ENCODE measurements at places on chromosomes 13 and 19.

GRCh38 chr13:112064222-112064621 is 2.7 kb upstream of the SOX1 start:
- peak; percentile 97 for DNase-seq

- DNase-seq, result peak; percentile 85
These were observed 7.0 kb downstream of the PRODH2 start for GRCh38 chr19:35805526-35806102.

- no peak for DNase-seq
These were observed 386.3 kb downstream of the KCTD12 start for GRCh38 chr13:76499891-76500290.

DNA sequence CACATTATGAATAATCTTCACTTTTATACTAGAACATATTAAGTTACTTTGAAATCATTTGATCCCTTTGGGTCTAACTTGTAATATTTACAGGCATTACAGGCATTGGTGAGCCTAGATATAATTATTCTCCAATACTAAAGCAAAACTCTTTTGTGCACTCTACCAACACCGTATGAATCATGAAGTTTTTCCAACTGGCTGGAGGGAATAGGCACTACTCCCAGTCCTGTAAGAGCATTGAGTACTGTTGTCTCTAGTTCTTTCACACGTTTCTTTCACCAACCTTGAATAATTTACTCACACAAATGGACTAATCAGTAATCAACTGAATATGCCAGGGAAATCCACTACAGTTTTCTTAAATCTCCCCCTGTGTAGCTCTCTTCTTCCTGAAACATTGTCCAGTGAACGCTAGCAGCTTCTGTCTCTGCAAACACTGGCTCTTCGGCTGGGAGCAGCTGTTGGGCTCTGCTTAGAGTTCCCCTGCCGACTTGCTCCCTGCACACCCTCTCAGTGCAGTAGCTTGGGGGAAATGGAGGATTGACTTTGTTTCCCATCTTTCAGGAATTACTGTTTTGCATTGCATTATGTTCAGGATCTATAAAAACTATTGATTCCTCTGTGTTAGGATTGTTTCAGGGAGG is 476.7 kb downstream of the RFC3 start:
- DNase-seq, result peak; percentile 19

DNA sequence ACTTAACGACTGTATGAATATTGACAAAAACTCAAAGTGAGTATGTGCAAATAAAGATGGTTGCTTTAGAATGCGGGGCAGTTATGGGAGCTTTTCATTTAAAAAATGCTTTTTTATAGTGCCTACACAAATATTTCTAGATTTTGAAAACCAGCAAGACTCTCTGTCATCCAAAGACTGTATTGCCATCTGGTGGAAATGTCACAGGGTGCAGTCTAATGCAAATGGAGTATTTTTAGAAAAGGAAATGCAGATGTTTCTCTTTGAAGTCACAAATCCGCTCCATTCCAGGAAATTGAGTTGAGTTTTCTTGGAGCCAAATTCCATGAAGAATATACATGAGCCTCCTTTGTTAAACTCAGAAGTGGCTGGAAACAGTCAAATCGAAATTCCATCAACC is 2.3 kb upstream of the C1QTNF9B start:
- no peak for DNase-seq

- no peak for DNase-seq
These were observed 58.3 kb upstream of the MRI1 start for GRCh38 chr19:13705928-13706447.

- DNase-seq, result no peak
These were observed 2.2 kb upstream of the PLEKHG2 start for GRCh38 chr19:39410017-39410830.

- no peak for DNase-seq
These were observed 2.9 kb downstream of the CGB3 start for GRCh38 chr19:49020931-49021895.

DNA sequence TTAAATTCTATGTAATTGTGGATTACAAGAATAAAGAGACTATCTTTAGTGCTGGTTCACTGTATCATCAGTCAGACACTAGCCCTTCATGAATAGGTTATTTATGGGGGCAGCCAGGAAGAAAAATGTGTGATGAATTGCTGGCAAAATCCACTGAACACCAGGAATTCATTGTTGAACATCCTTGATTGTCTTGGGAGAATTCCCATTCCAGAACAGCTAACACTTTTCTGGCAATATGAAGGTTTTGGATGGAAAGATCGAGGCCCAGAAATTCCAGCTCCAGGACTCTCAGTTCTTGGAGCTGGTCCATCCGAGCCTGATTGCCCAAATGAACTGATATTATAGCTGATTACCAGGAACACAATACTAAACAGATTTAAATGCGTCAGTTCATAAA is 11.5 kb upstream of the SPART start:
- no peak for DNase-seq

DNA sequence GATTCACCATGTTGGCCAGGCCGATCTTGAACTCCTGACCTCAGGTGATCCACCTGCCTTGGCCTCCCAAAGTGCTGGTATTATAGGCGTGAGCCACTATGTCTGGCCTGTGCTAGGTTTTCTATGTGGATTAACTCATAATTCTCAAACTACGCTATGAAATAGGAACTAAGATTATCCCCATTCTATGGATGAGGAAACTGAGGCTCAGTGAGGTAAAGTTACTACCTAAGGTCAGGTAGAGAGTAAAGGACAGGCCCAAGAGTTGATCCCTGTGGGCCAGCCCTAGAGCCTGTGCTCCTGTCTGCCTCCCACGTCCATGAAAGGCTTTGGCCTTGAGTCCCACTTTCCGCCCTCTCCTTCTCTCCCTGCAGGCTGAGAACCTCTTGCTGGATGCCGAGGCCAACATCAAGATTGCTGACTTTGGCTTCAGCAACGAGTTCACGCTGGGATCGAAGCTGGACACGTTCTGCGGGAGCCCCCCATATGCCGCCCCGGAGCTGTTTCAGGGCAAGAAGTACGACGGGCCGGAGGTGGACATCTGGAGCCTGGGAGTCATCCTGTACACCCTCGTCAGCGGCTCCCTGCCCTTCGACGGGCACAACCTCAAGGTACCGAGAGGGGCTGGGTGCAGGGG is 20.1 kb downstream of the MARK4 start:
- DNase-seq, result no peak

DNA sequence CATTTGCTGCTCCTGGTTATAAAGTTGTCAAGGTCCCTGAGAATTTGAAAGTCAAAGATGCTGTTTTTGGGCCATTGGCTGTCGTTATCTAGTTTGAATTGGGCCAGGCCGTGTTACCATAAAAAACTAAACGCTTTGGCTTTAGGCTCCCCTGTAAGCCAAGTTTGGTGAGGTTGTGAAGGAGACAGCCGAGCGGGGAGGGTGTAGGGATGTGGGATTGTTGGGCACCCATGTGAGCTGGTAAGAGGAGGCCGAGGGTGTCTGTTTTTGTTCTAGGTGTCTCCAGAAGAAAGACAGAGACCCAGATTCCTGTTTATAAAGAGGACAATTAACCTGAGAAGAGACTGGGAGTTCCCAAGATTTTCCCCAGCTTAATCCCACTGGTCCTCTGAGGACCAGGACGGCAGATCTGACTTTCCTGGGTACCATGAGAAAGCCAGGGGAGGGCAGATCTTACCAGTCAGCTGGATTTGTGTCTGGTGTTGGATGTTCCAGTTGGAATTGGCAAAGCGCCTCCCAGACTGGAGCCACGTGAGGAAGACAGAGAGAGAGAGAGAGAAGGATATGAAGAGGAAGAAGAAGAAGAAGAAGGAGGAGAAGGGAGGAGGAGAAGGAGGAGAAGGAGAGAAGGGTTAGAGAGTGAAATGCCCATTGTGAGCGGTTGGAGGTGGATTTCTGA is 25.1 kb downstream of the TMEM255B start:
- DNase-seq, result no peak

GRCh38 chr13:98280176-98280510 is 103.1 kb upstream of the RNF113B start:
- no peak for DNase-seq

DNA sequence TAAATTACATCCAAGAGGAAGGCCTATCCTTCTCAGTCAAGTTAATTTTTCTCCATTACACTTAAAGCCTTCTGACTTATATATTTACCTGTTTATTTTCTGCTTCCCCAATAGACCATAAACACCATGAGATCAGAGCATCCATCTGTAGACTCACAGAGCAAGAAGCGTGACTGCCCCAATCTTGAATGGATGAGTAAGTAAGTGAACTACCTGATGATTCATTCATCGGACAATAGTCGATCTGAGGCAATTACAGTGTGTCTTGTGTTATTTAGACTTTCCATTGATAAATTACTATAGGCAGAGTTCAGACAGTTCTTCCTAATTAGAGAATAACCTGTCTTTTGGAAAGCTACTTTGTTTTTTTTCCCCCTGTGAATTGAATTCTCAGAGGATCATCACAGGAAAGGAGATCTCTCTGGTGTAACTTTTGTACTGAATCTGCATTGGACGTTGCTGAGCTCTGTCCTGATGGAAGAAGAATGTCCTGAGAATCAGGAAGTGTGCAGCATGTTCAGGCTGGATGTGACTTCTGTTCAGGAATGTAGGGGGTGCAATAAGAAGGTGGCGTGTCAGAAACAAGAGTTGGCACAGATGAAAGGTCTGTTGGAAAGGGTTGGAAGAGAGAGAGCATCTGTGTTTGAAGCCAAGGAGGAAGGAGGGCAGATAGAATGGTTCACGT is 367.0 kb downstream of the NALCN start:
- DNase-seq, result no peak

- DNase-seq, result peak; percentile 30
These were observed 3.9 kb downstream of the ANKRD24 start for GRCh38 chr19:4186087-4186993.

DNA sequence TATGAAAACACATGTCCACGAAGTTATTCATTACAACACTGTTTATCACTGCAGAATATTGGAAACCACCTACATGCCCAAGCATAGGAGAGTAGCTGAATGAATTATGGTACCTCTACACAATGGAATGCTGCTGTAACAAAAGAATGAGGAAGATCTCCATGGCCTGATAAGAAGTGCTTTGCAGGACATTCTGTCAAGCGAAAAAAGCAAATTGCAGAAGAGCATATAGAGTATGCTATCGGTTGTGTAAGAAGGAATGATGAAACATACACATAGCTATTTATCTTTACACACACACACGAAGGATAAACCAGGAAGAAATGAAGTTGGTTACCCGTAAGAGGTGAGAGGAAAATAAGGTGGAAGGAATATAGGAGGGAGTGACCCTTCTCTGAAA is 37.5 kb upstream of the CEACAM20 start:
- no peak for DNase-seq

GRCh38 chr13:21672796-21673538 is 2.1 kb downstream of the FGF9 start:
- no peak for DNase-seq

DNA sequence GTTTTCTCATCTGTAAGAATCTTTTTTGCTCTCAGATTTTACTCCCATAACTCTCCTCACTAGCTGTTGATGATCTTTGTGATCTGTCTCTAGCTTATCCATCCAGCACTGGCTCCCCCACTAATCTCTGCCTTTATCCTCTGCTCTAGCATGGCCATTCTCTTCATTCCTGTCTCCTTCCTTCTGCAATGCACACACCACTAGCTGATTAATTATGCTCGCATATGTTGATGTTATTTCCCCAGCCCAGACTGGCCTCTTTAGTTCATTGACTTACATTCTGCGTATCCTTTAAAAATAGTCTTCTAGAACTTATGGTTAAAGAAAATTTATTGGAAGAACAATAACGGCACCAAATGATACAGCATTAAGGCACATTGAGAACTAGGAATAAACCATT is 52.5 kb downstream of the DGKH start:
- DNase-seq, result no peak
